ENCODE measurements at places on chromosomes 16 and 17.

DNA sequence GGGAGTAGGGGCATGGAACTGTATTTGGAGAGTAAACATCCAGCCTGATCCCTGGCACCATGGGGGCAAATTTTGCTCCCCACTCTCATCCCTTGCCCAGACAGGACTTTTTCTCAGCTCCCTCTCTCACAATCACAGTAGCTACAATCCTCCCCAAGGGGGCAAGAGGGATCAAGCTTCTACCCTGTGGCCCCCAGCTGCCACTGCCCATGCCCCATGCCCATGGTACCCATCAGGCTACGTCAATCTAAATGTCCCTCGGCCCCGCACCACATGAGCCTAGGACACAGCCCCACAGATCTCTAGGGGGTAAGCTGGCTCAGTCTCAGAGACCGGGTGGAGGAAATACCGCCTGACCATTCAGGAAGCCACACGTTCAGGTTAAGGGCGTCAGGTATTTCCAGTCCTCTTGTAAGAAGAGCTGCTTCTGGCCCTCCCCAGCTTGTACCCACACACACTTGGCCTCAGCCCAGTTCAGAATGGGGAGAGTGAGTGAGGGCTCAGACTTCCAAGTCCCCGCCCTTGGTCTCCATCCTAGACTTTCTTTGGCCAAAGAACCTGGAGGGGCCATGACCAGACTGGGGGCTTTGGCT, 1.8 kb downstream of the CACNB1 start:
- no peak for DNase-seq

GRCh38 chr16:87094556-87094865, 222.7 kb downstream of the C16orf95 start:
- no peak for DNase-seq

DNA sequence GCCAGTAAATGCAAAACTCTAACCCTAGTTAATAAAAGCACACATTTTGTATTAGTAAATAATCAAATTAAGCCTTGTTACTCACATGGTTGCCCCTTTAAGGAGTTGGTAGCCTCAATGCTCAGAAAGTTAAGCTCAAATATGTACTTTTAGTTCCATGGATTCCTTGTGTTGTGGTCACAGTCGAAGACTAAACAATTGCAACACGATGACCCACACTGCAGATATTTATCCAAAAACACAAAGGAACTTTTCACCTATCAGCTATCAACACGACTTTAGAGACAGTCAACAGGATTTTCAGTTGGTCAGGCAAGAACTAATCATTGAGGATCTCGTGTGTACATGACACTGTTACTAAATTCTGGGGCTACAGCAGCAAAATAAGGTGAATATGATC, 47.4 kb upstream of the NUDT7 start:
- no peak for DNase-seq

GRCh38 chr16:65895906-65896305, 470.6 kb upstream of the CDH5 start:
- no peak for DNase-seq

GRCh38 chr17:3712811-3713463, 10.8 kb upstream of the HASPIN start:
- peak; percentile 41 for DNase-seq

GRCh38 chr16:2429771-2430663, 770 bp downstream of the CCNF start:
- DNase-seq: no peak

GRCh38 chr17:146546-146945, 9.2 kb downstream of the SCGB1C2 start:
- DNase-seq: no peak

GRCh38 chr17:76246080-76247066, 6.1 kb upstream of the RNF157 start:
- DNase-seq: no peak

DNA sequence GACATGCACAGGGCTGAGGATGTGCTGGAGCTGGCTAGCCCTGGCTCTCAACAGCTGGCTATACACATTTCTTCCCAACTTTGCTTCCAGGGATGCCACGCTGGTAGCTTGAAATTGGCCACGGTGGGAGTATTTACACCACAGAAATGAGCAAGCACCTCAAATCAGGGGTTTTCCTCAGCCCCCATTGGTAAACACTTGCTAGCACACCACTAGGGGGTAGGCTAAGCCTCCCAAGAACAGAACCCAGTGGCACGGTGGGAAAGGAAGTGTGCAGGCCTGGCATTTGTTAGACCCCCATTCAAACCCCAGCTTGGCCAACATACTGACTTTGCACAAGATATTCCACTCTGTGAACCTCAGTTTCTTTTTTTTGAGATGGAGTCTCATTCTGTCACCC, 12.9 kb downstream of the DRC3 start:
- DNase-seq: no peak

- DNase-seq: no peak
Measured at GRCh38 chr17:70859829-70860228, 690.5 kb downstream of the KCNJ2 start.

DNA sequence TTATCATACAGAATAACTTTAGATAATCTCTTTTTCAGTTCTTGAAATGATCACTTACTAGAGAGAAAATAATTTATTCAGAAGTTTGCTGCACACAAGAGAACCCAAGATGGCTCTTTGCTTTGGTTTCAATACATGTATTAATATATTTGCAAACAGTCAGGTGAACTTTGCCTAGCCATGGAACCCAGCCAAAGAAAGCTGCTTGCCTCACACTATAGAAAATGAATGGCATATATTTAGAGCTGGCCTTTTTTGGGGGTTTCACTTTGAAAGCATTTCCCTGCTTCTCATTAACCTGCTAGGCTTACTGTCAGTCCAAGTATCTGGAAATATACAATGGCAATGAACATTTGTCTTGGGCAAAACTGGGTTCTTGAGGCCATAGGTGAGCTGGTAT, 75.3 kb downstream of the MRTFB start:
- no peak for DNase-seq

DNA sequence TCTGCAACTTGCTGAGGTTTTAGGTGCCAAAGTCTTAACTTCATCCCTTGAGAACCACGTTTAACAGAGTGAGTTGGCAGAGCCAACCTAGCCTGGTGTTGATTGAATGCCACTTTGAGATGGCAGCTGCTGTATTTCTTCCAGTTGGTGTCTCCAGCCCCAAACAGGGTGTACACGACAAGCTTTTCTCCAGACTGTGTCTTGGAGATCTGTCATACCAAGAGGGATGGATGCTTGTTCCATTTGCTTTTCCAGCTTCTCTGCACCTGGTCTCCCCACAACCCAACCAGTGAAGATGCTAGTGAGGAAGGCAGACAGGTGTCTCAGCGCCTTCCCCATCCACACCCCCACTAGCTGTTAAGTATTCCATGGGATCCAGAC, 141.1 kb upstream of the HS3ST2 start:
- no peak for DNase-seq

DNA sequence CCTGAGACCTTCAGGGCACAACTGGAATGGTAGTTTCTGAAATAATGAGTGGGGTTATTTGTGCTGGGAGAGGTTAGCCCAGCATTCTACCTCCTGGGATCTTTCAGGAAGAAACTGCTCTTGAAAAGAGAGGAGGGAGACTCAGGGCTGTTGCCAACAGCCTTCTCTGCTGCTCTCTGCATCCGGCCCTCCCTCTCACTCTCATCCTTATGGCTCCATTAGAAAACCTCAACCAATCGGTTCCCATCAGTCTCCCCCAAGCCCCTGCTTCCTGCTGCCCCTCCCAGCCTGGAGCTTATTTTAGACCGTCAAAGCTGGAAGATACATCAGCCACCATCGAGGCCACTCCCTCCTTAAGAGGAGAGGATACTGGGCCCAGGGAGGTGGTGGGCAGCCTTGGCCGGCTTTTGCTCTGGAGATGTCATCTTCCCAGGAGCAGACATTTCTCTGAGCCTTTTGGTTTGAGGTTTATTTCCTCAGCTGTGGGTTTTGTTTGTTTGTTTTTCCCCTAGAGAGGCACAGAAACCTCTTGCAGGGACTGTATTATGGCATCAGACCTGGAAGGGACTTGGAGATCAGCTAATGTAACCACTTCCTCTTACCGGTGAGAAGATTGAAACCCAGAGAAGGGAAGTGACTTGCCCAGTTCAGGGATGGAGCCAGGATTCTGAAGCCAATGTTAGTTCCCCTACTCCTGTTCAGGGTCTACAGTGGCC, 2.7 kb downstream of the MPRIP start:
- no peak for DNase-seq

GRCh38 chr16:84840687-84841627, 21.2 kb downstream of the CRISPLD2 start:
- no peak for DNase-seq

GRCh38 chr16:630249-630814, 453 bp upstream of the WFIKKN1 start:
- DNase-seq: no peak

GRCh38 chr16:86899757-86900156, 321.4 kb downstream of the FOXL1 start:
- no peak for DNase-seq

- peak; percentile 76 for DNase-seq
Measured at GRCh38 chr17:35969558-35970380, 11.5 kb downstream of the CCL16 start.

DNA sequence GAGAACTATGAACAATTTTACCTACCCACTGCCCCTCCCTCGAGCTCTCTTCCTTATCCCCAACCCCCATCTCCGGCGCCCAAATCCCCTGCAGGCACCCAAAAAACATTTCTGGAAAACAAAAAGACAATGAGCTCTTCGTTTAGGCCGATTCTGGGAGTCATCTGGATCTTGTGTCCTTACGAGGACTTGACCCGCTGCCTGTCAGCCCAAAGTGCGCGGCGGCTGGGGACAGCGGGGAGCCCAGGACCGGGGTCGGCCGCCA, 524 bp downstream of the STRADA start:
- DNase-seq: no peak

GRCh38 chr17:43018932-43019331, 3.3 kb downstream of the VAT1 start:
- DNase-seq: no peak

DNA sequence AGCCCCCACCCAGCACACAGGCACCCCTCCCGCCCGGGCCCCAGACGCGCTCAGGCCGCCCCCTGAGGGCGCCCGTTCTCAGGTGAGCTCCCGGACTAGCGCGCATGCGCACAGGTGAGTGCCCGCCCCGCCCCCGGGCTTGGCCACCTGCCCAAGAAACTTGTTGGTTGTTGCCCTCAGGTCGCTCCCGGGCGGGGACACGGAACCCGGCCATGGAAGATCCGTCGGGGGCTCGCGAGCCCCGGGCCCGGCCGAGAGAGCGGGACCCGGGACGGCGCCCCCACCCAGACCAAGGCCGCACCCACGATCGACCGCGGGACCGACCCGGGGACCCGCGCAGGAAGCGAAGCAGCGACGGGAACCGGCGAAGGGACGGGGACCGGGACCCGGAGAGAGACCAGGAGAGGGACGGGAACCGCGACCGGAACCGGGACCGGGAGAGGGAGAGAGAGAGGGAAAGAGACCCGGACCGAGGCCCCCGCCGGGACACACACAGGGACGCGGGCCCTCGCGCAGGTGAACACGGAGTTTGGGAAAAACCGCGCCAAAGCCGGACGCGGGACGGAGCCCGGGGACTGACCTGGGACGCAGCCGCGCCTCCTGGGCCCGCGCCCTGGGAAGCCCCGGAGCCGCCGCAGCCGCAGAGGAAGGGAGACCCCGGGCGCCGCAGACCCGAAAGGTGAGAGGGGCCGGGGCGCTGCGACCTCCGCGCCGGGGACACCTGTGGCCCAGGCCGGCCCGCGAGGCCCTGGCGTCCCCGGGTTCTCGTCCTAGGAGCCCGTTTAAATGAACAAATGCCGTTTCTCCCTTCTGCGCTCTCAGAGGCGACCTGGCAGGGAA, at the start of gene MARVELD3:
MARVELD3 (plus strand) TSS at position 167 of the 840 bp plus-strand sequence; CDS start at position 213, 46 bp downstream.
- no peak for DNase-seq

DNA sequence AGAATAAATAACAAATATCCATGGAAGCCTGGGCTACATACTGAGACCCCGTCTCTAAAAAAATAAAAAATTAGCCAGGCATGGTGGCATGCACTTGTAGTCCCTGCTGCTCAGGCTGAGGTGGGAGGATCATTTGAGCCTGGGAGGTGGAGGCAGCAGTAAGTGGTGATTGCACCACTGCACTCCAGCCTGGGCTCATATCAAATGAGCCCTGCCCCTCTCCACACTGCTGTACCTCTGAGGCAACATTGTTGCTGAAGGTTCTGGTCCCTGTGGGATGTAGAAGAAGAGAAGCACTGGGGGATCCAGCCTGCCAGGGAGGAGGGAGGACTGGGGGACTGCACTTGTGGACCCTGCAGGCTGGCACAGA, 11.4 kb upstream of the ARHGAP23 start:
- no peak for DNase-seq

DNA sequence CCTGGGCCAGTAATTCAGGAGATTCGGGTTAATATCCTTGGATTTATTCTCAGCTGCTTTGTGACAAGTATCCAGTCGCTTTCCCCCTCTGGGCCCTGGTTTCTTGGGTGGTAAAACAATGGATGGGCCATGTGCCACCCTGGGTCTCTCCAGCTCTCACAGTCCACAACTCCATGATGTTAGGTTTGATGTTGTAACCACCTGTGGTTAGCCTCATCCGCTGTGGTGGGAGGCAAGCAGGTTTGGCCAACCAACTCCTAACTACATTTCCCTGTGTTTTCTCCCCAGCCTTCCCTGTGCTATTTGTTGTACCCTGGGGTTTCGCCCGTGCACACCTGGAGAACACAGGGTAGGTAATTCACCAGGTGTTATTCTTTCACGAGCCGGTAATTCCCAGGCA, 35.1 kb downstream of the GLP2R start:
- no peak for DNase-seq

DNA sequence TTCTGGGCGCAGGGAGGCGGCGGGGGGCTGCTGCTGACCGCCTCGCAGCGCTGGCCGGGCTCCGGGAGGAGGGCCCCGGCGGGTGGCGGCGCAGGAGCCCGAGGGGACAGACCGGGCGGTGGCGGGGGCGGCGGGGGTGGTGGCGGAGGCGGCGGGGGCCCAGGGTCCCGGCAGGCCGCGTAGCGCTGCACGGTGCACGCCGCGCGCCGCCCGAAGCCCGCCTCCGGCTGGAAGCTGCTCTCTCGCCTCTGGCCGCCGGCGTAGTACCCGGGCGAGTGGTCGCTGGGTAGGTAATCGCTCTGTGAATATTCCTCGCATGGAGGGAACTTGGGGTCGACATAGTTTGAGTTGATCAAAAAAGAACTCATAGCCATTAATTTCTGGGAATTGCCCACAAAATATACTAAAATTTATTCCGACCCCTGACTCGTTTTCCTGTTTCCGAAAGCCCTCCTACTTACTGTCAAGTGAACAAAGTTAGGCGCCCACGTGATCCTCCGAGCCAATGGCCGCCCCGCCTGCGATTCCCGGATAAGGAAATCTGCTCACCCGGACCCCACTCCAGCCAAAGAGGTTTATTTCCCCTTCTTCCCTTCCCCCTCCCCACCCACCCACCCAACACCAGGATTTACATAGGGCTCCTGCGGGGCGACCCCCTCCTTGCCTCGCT, at the start of gene HOXB4:
HOXB4 (minus strand) TSS at position 405 of the 670 bp plus-strand sequence; CDS start at position 374, 31 bp downstream.
- DNase-seq: no peak

- DNase-seq: no peak
Measured at GRCh38 chr17:70288540-70289290, 119.4 kb downstream of the KCNJ2 start.

- no peak for DNase-seq
Measured at GRCh38 chr16:88524973-88525662, 45.1 kb upstream of the ZC3H18 start.

- no peak for DNase-seq
Measured at GRCh38 chr16:55853114-55853513, 20.2 kb upstream of the CES1 start.

- DNase-seq: no peak
Measured at GRCh38 chr17:82157046-82158035, 55.3 kb downstream of the CCDC57 start.

Measured in stimulated activated CD4-positive, alpha-beta T cell treated with anti-CD3 and anti-CD28 coated beads, Interleukin-12 subunit alpha, Interleukin-12 subunit beta, amount 100 ng/mL, for 24 hours (primary cell).